ENCODE measurements at places on chromosomes 3 and 15.
A peak's percentile ranks its signal among the peaks of the same experiment; 100 is the strongest.

DNA sequence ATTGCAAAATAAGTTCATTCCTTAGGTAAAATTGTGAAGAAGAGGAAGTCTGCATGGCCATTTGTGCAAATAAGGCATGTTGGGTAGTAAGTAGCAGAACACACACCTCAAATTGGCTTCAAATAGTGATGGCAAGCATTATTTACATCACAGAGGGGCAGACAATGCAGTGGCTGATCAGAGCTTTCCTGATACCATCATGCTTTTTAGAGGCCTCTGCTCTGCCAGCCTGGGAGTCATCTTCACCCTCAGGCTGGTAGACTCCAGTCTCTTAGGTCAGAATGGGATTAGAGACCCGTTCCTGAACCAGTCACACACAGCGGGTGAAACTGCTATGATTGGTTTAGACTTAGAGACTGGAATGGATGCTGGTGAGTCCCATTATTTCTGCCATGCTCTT is 396.0 kb upstream of the MCTP2 start:
- peak; percentile 30 for DNase-seq

GRCh38 chr3:144556392-144556791 is 584.8 kb downstream of the DIPK2A start:
- DNase-seq, result no peak

GRCh38 chr15:71338265-71338664 is 223.0 kb downstream of the THSD4 start:
- DNase-seq, result no peak

DNA sequence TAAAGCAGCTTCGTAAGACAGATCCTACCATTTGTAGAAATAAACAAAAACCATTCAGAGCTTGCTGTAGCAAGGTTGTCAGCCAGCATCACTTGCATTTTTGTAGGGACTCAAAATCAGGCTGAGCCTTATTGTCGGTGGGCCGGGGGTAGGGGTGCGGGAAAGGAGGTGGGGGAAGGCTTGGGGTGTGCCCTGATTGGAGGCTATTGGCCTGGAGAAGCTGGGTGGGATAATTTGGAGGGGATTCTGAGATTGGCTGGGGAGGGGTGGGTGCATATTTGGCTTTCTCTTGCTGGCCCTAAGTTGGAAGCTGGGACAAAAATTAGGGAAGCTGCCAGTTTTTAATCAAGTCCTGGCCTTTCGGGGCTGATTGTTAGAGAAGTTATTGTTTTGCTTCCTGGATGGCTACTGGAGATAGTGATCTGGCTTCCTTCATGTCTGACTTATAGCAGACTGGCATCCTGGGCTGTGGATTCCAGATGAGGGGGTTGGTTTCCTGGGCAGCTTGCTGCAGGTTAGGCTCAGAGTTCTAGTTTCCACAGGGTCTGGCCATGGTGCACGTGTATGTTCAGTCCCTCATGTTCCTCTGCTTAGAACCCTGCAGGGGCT is 22.8 kb downstream of the STOML1 start:
- no peak for DNase-seq

- no peak for DNase-seq
Observed at GRCh38 chr15:95394186-95395067, 936.1 kb upstream of the NR2F2 start.

GRCh38 chr3:133948131-133948810 is 52.6 kb upstream of the RAB6B start:
- no peak for DNase-seq

DNA sequence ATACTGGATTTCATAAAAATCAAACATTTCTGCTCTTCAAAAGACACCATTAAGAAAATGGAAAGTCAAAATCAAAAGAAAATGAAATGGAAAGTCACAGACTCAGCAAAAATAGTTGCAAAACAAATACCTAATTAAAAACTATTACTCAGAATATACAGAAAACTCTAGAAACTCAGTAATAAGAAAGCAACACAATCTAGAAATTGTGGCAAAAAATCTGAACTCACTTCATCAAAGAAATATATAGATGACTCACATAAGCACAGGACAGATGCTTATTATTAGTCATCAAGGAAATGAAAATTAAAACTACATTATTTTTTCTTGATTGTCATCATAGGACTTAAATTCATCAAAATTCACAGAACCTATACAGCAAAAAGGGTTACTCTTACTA is 430.0 kb downstream of the SHQ1 start:
- no peak for DNase-seq

DNA sequence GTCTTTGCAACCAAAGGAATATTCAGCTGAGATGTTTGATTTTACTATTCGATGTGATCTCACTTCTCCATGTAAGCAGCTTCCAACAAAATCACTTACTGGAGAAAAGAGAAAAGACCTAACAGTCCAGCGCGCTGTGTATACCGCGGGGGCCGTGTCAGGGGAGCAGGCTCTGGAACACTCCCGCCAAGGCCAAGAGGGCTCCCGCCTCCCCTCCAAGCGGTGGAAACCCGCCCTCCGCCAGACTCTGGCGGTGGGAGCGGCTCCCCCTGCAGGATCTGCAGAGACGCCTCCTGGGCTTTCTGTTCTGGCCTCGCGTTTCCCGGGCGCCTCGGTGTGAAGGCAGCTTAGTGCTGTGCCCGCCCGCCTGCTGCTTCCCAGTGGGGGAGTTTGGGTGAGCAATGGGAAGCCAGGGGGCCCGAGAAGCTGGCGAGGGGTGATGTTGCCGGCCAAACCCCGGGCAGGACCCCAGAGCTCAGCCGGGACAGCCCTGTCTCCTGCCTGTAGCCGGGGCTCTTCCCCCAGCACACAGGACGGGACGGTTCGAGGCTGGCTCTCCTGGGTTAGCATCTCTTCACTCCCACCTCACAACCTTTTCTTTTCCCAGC is 36.3 kb downstream of the CHST14 start:
- DNase-seq, result peak; percentile 91

DNA sequence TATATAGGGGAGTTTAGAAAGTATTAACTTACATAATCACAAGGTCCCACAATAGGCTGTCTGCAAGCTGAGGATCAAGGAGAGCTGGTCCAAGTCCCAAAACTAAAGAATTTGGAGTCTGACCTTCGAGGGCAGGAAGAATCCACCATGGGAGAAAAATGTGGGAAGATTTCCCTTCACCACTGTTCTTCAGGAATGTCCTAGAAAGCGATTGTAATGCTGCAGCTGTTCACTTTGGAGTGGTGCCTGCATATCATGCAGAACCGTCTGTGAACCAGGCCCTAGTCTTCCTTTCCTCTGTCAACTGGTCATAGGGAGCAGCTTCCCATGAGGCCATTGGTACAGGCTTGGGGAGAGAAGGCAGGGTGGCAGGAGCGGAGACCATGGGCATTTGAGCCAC is 497.9 kb upstream of the ARPP21 start:
- DNase-seq, result no peak

DNA sequence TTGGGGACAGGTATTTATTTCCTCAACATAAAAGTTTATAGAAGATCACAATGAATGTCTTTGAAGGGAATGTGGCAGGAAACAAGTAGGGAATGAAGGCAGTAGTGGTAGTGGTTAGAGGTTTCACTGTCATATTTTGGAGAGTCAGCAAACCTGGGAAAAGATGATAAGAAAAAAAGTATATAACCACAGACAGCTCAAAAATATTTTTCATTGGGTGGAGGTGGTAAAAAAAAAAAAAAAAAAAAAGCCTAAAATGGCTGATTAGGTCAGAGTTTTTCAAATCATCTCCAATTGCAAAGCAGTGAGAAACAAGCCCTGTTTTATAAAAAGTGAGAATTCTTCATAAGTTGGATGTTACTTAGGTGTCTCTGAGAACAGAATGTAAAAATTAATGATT is 400.0 kb downstream of the LSAMP start:
- no peak for DNase-seq

DNA sequence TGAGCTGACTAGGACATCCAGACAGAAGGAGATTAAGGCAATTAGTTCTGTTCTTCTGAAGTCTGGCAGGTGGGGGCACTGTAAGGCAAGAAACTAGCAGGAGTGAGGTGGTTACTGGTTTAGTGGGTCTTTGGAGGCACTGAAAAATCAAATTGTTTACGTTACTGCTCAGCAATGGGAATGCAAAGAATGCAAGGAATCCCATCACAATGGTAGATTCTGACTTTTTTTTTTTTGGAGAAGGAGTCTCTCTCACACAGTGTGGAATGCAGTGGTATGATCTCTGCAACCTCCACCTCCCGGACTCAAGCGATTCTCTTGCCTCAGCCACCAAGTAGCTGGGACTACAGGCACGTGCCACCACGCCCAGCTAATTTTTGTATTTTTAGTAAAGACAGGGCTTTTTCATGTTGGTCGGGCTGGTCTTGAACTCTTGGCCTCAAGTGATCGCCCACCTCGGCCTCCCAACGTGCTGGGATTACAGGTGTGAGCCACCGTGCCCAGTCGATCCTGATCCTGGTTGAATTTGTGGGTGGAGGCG is 16.4 kb downstream of the FAM107A start:
- DNase-seq, result no peak

DNA sequence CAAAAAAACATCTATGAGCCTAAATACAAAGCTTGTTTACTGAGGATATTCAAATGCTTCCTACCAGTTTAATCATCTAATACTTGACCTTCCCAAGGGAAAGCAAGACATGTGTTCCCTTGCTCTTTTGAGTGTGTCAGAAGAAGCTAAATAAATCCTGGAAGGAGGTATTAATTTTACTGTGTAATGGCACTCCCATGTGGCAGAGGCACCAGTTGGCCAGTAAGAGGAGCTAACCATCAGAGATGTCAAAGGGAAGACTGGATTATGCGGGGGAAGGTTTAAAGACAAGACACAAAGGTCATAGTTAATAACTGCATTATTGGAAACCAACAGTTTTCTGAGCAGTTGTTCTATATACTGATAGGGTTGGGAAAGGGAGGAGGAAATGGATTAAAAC is 125.1 kb downstream of the SUCLG2 start:
- DNase-seq, result no peak

GRCh38 chr15:97235611-97235985 is 724.9 kb upstream of the ARRDC4 start:
- DNase-seq, result no peak

GRCh38 chr3:138463724-138464490 is 29.5 kb downstream of the ESYT3 start:
- no peak for DNase-seq

DNA sequence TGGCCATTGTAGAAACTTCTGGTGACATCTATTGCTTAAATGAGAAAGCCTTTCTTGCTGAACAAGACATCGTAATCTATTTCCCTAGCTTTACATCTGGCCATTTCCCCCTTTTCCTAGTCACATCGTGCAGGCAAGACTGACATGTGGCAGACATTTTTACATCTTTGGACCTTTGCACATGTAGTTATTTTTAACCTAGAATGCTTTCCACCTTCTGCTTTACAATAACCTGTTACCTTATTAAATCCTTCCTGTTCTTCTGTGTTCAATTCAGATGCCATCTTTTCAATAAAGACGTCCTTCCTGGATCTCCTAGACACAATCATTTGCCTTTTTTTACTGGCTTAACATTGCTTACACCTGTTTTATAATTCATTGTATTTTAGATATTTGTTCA is 343.3 kb downstream of the DIPK2A start:
- DNase-seq, result no peak
